Sigmoid colon (tissue), 7 donors: ENCODE measurements at places on chromosomes 16 and 17. TPM values are rescaled to one million over a fixed set of nuclear protein-coding genes. Genes with fewer than 3 reads are reported as not detected.
A peak's percentile ranks its signal among the peaks of the same experiment; 100 is the strongest.

The CDH1 gene
- not detected for total RNA-seq

DNA sequence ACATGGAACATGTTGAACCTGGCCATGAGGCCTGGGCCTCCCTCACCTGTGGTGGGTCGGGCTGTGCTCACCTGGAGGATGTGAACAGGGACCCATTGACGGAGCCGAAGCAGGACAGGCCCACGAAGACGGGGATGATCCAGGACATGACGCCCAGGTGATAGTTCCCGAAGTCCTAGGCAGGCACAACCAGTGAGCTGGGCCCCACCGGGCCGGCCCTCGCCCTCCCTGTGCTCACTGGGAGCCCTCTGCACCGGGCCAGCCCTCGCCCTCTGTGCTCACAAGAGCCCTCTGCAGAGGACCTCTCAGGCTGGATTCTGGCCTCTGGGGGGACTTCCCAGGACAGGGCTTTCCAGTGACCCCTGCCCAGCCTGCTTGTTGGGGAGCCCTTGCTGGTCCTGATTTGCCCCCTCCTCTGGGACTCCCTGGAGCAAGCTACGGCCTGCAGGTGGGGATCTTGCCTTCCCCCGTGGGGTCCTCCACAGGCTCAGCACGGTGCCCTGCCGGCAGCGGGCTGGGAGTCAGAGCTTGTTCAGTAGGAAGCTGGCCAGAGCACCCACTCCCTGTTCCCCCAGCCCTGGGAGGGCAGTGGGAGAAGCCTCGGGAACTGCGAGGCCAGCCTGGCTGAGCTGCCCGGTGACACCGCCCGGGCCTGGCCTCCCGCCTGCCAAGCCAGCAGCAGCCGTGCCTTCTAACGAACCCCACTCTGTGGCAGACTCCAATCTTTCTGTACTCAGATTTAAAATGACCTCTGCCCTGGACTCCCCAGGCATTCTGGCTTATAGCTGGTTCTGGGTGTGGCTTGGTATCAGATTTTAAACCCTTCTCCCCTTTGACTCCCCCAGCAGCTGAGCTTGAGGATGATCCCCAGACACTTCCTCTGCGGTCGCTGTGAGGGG is 30.4 kb downstream of the SLC7A5 start:
- no peaks in the 10 kb centered on the region for H3K27me3 ChIP-seq
- H3K4me3 ChIP-seq, result no peak overlapping the region
- H3K36me3 ChIP-seq, result peaks cover 16% of the 10 kb centered on the region
- H3K27ac ChIP-seq, result no peak overlapping the region
- no peak for DNase-seq

The HOXB8 gene
- not detected for total RNA-seq

DNA sequence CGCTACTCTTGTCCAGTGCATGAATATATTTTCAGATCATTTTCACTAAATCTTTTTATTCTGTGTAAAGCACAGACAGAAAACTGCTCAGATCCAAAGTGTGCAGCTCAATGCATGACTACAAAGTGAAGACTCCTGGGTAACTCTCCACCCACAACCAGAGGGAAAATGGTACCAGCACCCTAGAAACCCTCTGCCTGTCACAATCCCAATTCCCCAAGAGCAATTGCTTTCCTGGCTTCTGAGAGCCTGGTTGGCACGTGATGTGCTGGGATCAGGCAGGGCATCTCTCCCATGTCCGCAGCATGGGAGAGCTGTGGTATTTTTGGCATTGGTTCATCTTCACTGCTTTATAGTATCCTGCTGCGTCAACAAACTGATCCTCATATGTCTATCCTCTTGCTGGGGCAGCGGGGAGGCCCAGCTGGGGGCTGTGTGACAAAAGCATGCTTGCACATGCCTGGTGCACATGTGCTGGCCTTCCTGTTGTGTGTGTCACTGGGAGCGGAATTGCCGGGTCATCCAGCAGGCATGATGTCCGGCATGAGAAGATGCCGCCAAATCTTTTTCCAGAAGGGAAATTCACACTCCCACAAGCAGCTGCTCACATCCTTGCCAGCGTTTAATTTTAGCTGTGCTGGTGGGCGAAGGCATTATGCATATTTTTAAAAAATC is 278.9 kb upstream of the FOXF1 start:
- no peaks in the 10 kb centered on the region for H3K36me3 ChIP-seq
- DNase-seq, result peak; percentile 48
- no peak overlapping the region for H3K4me3 ChIP-seq
- no peaks in the 10 kb centered on the region for H3K27me3 ChIP-seq
- H3K4me1 ChIP-seq, result no peaks in the 10 kb centered on the region

The CSH1 gene
- total RNA-seq, result not detected

DNA sequence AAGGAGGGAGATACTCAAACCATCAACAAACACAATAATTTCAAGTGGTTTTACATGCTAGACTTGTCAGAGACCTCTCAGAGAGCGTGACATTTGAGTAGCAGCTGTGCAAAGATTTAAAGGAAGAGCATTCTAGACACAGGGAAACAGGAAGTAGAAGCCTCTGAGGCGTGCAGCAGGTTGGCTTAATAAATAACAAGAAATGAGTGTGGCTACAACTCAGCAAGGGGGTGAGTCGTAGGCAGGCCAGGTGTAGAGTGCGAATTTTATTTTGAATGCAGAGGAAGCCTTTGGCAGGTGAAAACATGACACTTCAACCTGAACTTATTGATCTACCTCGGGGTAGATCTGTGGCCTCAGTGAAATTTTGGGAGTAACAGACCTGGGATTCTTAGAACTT is 73.2 kb upstream of the MRTFB start:
- no peak overlapping the region for H3K4me3 ChIP-seq
- H3K27me3 ChIP-seq, result no peaks in the 10 kb centered on the region
- DNase-seq, result no peak
- H3K27ac ChIP-seq, result no peak overlapping the region
- no peaks in the 10 kb centered on the region for H3K4me1 ChIP-seq
- no peaks in the 10 kb centered on the region for H3K36me3 ChIP-seq

GRCh38 chr16:63061319-63061718 is 1025.1 kb upstream of the CDH8 start:
- H3K4me3 ChIP-seq, result no peak overlapping the region
- no peaks in the 10 kb centered on the region for H3K4me1 ChIP-seq
- H3K36me3 ChIP-seq, result no peaks in the 10 kb centered on the region
- no peak for DNase-seq
- no peak overlapping the region for H3K27ac ChIP-seq

DNA sequence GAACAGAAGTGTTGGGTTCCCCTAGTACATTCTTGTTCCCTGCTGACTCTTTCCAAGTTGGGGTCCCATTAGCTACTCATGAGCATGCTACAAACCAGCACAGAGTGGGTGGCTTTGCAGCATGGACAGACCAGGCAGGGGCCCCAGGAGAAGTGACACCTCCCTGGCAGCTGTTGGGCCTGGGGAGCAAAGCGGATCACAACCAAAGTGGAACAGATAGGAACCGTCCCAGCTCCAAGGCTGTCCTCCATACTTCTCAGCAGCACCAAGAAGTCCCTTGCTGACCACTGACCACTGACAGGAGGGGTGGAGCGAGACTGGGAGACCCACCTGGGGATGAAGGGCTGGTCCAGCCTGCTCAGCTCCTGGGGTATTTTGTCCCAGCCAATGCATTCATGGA is 12.4 kb upstream of the GFAP start:
- H3K27me3 ChIP-seq, result no peaks in the 10 kb centered on the region
- H3K27ac ChIP-seq, result no peak overlapping the region
- no peak for DNase-seq
- no peaks in the 10 kb centered on the region for H3K4me1 ChIP-seq
- no peaks in the 10 kb centered on the region for H3K36me3 ChIP-seq

DNA sequence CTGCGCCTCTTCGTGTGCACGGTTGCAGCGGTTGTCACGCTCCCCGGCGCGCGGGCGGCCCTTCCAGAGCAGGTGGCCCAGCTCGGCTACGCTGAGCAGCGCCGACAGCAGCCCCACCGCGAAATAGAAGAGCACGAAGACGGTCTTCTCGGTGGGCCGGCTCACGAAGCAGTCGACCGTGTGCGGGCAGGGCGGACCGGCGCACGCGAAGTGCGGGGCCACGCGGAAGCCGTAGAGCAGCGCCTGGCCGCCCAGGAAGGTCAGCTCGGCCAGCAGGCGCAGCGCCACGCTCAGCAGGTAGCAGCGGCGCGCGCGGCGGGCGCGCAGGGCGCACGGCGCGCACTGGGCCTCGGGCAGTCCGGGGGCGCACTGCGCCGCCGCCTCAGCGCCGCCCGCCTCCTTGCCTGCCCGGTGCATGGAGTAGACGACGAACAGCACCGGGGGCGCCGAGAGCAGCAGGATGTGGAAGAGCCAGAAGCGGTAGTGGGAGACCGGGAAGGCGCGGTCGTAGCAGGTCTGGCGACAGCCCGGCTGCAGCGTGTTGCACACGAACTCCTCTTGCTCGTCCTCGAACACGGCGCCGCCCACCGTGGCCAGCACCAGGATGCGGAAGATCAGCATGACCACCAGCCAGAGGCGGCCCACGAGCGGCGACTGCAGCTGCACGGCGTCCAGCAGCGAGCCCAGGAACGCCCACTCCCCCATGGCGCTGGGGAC is 1.3 kb downstream of the GJD3 start:
- peak; percentile 70 for DNase-seq
- H3K27me3 ChIP-seq, result peaks cover 5% of the 10 kb centered on the region
- no peaks in the 10 kb centered on the region for H3K36me3 ChIP-seq

- H3K4me3 ChIP-seq, result no peak overlapping the region
- H3K27me3 ChIP-seq, result no peaks in the 10 kb centered on the region
- peaks cover 20% of the 10 kb centered on the region for H3K4me1 ChIP-seq
- DNase-seq, result no peak
- H3K27ac ChIP-seq, result no peak overlapping the region
- H3K36me3 ChIP-seq, result no peaks in the 10 kb centered on the region
Measured at GRCh38 chr16:27225536-27226360, 22.4 kb downstream of the KDM8 start.

DNA sequence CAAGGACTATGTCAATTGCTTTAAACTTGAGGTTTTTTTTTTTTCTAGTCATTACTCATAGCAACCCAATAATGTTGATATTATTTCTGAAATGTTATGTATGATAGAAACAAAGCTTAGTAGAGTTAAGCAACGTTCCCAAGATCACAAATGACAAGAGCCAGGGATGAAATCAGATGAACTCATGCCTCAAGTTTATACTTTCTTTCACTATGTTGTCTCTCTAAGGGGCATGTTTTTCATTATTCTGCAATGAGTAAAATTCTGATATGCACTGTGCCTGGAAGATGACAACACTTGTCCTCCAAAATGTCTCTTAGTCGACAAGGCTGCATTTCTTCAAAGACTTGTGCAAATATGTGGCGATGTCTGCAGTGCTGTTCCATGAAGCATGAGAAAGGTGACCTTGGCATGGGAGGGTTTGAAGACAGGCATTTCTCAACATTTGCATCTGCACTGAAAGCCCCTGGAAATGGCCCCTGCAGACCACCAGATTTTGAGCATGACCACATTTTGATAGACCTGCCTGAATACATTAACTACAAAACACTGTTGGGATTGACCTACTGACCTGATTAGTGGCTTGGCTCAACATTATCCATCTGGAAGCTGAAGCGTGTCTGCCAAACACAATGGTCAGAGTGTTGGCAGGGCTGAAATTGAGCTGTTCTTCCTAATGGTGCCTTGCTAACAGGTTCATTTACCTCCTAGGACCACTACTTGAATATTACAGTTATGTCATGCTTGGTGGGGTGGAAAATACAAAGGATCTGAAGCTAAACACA is 1027.5 kb downstream of the CDH11 start:
- DNase-seq, result no peak
- H3K4me3 ChIP-seq, result no peak overlapping the region
- no peaks in the 10 kb centered on the region for H3K36me3 ChIP-seq
- H3K27me3 ChIP-seq, result no peaks in the 10 kb centered on the region
- no peak overlapping the region for H3K27ac ChIP-seq
- H3K4me1 ChIP-seq, result peaks cover 5% of the 10 kb centered on the region

- no peak overlapping the region for H3K4me3 ChIP-seq
- no peak for DNase-seq
- H3K27ac ChIP-seq, result no peak overlapping the region
- H3K4me1 ChIP-seq, result no peaks in the 10 kb centered on the region
Measured at GRCh38 chr17:56064506-56064905, 88.8 kb upstream of the ANKFN1 start.

The PRR11 gene
- 1.2 TPM for total RNA-seq

- no peak overlapping the region for H3K4me3 ChIP-seq
- peaks cover 17% of the 10 kb centered on the region for H3K4me1 ChIP-seq
- H3K27me3 ChIP-seq, result no peaks in the 10 kb centered on the region
- no peaks in the 10 kb centered on the region for H3K36me3 ChIP-seq
- no peak overlapping the region for H3K27ac ChIP-seq
- no peak for DNase-seq
Measured at GRCh38 chr17:75051941-75052340, 4.9 kb downstream of the KCTD2 start.

The CACNA1H gene
- total RNA-seq, result 181 TPM

- DNase-seq, result no peak
- H3K27me3 ChIP-seq, result no peaks in the 10 kb centered on the region
- no peak overlapping the region for H3K27ac ChIP-seq
- peaks cover 7% of the 10 kb centered on the region for H3K4me1 ChIP-seq
Measured at GRCh38 chr17:35236821-35237220, 6.1 kb upstream of the SLFN5 start.

DNA sequence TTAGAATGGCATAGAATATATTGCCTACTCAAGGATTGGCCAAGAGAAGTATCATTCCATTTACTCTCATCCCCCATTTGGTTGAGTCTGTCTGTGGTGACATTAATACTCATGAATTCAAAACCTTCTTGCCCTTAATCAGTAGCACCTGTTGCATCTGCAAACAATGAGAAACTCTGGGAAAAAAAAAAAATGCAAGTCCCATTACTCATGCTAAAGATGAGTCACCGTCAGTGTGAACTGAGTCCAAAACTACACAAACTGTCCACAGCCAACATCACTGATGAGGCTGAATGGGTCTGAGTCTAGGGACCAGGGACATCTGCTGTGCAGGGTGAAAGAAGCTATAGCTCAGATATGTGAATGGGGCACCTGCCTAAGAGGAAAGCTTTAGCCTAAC is 96.9 kb upstream of the ADAMTS18 start:
- no peak overlapping the region for H3K4me3 ChIP-seq
- H3K27ac ChIP-seq, result no peak overlapping the region
- no peaks in the 10 kb centered on the region for H3K27me3 ChIP-seq
- no peaks in the 10 kb centered on the region for H3K36me3 ChIP-seq
- DNase-seq, result no peak

GRCh38 chr17:82301916-82302567 is 15.4 kb downstream of the CD7 start:
- H3K4me3 ChIP-seq, result no peak overlapping the region
- no peaks in the 10 kb centered on the region for H3K4me1 ChIP-seq
- H3K27me3 ChIP-seq, result no peaks in the 10 kb centered on the region
- no peaks in the 10 kb centered on the region for H3K36me3 ChIP-seq
- peak; percentile 65 for DNase-seq

The CDH13 gene
- 11.8 TPM for total RNA-seq

The UNC13D gene
- 11.4 TPM for total RNA-seq

- DNase-seq, result no peak
- peaks cover 42% of the 10 kb centered on the region for H3K36me3 ChIP-seq
- no peak overlapping the region for H3K4me3 ChIP-seq
- peaks cover 5% of the 10 kb centered on the region for H3K4me1 ChIP-seq
Measured at GRCh38 chr16:19690196-19690595, 27.8 kb downstream of the KNOP1 start.
